ENCODE measurements at places on chromosomes 2 and 18.

- H3K36me3 ChIP-seq: no peaks in the 10 kb centered on the region
- H3K4me1 ChIP-seq: no peaks in the 10 kb centered on the region
- H3K27ac ChIP-seq: no peak overlapping the region
- H3K4me3 ChIP-seq: no peak overlapping the region
These were observed 643.2 kb upstream of the PIK3C3 start for GRCh38 chr18:41311571-41312547.

- no peaks in the 10 kb centered on the region for H3K36me3 ChIP-seq
- H3K4me3 ChIP-seq: no peak overlapping the region
- H3K4me1 ChIP-seq: no peaks in the 10 kb centered on the region
- no peak overlapping the region for H3K27ac ChIP-seq
These were observed 45.9 kb downstream of the TMEM237 start for GRCh38 chr2:201597397-201597796.

- no peaks in the 10 kb centered on the region for H3K36me3 ChIP-seq
- no peak overlapping the region for H3K4me3 ChIP-seq
- H3K27me3 ChIP-seq: no peaks in the 10 kb centered on the region
- DNase-seq: no peak
These were observed 32.0 kb upstream of the TMEM18 start for GRCh38 chr2:709138-709765.

DNA sequence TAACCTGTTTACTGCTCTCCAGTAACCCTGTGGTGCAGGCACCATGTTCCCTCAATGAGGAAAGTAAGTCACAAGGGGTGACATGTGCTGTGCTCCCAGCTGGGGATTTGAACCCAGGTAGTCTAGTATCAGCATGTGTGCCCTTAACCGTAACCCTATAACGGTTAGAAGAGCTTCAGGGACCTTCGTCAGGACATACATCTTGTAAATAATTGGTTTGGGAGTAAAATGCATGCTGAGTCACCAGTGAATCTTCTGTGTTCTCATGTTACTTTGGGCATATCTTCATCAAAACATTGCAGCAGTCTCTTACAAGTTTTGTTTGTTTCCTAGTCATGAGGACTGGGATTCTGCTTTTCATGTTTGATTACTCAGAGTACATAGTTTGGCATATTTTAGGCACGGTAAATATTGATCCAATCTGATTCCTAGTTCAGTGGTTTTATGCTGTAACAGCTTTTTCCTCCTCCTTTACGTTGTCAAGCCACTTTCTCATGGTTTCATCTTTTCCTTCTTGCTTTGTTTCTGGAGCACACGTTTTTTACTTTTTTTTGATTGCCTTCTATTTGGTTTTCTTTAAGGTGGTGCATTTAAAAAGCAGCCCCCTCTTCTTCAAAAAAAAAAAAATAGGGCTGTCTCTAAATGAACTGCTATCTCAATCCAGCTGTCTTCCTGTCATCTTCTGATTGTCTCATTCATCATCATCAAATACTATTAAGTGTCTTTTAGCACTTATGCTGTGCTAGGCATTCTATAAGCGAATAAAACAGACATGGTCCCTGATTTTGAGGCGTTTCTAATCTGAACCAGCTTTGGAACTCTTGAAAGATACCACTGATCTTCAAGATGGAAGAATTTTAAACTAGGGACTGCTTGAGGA lies 50.4 kb downstream of the CLIP4 start:
- no peak overlapping the region for H3K4me3 ChIP-seq
- DNase-seq: no peak
- no peak overlapping the region for H3K27ac ChIP-seq
- no peaks in the 10 kb centered on the region for H3K36me3 ChIP-seq

GRCh38 chr18:10215446-10215845 lies 239.0 kb upstream of the APCDD1 start:
- H3K27ac ChIP-seq: no peak overlapping the region
- H3K4me1 ChIP-seq: peaks cover 4% of the 10 kb centered on the region
- no peak overlapping the region for H3K4me3 ChIP-seq
- no peak for DNase-seq

DNA sequence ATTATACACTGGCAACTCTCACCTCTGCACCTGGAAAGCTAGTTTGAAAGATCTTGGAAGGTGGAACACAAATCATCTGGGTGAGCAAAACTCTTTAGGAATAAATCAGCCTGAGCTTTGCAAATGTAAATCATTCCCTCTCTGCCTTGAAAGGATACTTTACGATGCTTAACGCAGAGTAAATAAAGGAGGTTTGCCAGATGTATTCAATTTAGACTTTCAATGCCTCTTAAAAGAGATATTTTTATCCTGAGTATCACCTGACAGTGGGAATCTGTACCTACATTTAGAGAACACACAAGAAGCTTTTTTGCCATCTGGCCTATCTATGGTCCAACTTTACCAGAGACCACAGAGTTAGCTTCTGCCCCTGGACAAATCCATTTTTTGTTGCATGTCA lies 983.2 kb upstream of the CDH2 start:
- no peak for DNase-seq
- no peak overlapping the region for H3K4me3 ChIP-seq
- no peak overlapping the region for H3K27ac ChIP-seq
- no peaks in the 10 kb centered on the region for H3K27me3 ChIP-seq
